ENCODE measurements at places on chromosomes 6 and 20.

DNA sequence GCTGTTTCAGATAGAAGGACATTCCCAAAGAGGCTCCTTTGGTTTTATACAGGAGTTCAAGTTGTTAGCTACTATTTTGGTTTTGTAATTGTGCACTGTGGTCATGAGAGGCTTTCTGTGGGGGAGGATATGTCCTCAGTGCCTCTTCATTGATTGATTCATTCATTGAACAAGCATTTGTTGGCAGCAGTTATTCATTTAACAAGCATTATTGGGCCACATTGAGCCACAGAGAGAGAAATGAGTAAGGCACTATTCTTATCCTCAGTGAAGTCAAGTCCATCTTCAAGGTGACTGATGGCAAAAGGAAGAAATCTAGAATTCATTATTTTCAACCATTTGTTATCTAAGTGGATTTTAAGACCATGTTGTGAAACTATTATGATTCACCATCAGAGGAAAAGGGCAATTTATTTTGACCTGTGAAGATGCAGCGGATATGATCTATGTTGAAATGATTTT, 697.2 kb upstream of the CITED2 start:
- no peak for DNase-seq

DNA sequence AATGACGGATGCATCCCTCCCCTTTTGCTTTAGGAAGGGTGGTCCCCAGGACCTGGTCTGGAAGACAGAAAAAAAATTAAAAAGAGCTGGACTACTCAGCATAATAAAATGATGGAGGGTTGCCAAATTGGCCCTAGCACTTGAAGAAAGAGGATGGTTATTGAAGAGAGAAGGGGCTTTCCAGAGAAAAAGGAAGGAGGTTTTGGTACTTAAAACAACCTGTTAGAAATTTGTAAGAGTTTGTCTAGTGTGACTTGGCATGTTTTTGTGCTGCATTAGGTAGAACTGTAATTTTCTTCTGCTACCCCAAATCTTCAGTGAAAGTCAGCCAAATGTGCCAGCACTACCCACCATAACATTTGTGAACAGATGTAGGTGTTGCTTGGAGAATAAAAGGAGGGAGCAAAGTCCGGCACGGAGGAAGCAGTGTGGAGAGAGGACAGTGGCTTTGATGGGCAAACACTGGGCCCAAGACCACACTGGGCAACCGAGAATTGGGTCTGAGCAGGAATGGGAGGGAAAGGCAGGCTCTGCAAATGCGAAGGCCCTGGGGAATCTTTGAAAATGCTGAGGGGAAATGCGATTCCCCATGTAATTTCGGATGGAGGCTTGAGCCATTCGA, 160.9 kb downstream of the QRSL1 start:
- no peak for DNase-seq

- no peak for DNase-seq
Measured at GRCh38 chr6:156150391-156150790, 626.8 kb upstream of the ARID1B start.

GRCh38 chr6:43774776-43775534, 4.9 kb downstream of the VEGFA start:
- DNase-seq = peak; percentile 24

- no peak for DNase-seq
Measured at GRCh38 chr6:103326760-103327757, 1532.7 kb downstream of the HACE1 start.

GRCh38 chr6:138503881-138504680, 4.8 kb upstream of the NHSL1 start:
- DNase-seq = no peak

DNA sequence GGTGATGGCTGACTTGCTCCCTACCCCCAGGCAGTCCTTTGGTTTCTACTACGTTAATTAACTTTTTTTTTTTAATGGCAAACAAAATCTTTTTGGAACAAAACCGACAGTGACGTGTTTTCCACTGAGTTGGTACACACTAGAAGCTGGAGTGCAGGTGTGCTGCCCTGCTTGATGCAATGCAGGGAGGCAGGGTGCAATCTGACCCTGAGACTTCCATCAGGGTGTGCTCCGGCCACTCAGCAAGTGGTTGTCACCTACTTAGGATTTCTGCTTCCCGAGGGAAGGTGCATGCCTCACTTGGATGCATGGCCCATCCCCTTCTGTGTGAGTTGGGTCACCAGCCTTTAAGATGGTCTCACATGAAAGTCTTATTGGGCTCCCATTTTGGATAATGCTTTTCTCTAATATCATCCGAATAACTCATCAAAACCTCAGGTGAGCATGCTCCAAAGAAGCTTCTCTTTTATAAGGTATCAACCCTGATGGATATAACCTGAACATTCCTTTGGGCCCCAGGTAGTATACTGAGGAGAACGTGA, 14.0 kb downstream of the RREB1 start:
- DNase-seq = no peak

- no peak for DNase-seq
Measured at GRCh38 chr20:61875221-61875885, 190.3 kb downstream of the TAF4 start.

DNA sequence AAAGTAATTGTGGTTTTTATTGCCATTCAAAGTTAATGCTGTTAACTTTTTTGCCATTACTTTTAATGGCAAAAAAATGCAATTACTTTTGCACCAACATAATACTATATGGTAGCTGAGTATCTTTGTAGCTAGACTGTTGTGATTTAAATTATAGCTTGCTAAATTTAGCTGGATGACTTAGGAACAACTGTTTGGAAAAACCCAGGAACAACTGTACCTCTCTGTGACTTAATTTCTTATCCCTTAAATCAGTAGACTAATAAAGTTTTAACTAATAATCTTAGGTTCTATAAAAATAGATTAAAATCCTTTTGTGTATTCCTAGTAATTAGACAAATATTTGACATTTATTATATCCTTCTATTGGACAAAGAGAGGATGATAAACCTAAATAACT, 268.2 kb downstream of the TENT5A start:
- no peak for DNase-seq

DNA sequence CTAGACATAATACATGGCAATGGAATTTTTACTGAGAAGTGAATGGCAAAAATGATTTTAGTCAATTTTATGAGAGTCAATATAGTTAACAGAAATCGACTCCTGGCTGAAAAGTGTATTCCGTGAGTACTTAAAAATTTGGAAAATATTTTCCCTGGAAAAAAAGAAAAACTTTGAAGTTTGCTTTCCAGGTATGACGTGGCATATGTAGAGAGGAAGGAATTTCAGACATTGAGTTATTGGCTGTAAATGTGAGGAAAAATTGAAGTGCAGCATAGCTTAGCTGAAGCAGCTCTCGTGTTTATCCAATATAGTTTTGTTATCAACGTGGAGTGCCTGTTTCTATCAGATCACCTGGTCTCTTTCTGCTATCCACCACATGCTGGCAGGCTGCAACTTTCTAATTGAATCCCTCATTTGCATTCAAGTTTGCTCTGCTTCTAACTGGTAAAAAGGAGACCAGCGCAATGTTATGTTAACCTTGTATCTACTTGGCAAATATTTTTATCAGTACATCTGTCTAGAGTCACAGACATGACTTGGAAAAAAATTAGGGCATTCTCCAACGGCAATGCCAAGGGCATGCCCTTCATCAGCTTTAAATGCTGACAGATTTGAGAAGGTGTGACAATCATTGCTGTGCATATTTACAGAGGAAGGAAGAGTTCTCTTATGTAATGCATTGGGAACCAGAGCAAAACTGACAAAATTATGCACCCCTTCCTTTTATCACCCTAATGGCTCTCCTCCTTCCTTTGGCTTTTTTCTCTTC, 1102.8 kb upstream of the FLRT3 start:
- DNase-seq = no peak

- DNase-seq = no peak
Measured at GRCh38 chr6:157571269-157571668, 190.3 kb downstream of the ZDHHC14 start.

GRCh38 chr6:166581091-166581511, 5.4 kb downstream of the RAMACL start:
- no peak for DNase-seq

- DNase-seq = no peak
Measured at GRCh38 chr20:50913690-50914375, 17.4 kb downstream of the ADNP start.

All from activated CD8-positive, alpha-beta memory T cell treated with anti-CD3 and anti-CD28 coated beads for 4 hours (primary cell).